ENCODE measurements at places on chromosomes 5 and 9.
A peak's percentile ranks its signal among the peaks of the same experiment; 100 is the strongest.

- DNase-seq: no peak
These were observed 142.1 kb upstream of the CCDC152 start for GRCh38 chr5:42614509-42614908.

DNA sequence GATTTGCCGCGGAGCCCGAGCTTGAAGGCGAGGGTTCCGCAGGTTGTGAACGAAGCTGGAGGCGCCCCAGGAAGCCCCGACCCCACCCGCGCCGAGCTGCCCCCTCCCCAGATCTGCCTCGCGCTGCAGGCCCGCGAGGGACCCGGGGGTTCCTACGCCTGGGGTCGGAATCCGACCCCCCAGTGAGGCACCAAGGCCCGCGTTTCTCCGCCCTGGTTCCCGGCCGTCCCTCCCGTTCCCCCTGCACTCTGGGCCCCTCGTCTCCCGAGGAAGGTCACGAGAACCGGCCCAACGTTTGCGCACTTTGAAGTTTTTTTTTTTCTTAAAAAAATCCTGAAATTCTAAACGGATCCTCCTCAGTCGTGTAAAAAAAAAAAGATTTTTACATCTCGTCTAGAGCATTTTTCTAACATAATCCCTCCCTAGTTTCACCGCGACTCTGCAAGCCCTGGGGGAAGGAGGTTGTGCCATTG, 880 bp upstream of the GFPT2 start:
- DNase-seq: no peak

- DNase-seq: no peak
These were observed 6.1 kb downstream of the ST6GALNAC4 start for GRCh38 chr9:127910613-127911205.

- DNase-seq: peak; percentile 33
These were observed 1.2 kb upstream of the GPBP1 start for GRCh38 chr5:57172466-57173318.

DNA sequence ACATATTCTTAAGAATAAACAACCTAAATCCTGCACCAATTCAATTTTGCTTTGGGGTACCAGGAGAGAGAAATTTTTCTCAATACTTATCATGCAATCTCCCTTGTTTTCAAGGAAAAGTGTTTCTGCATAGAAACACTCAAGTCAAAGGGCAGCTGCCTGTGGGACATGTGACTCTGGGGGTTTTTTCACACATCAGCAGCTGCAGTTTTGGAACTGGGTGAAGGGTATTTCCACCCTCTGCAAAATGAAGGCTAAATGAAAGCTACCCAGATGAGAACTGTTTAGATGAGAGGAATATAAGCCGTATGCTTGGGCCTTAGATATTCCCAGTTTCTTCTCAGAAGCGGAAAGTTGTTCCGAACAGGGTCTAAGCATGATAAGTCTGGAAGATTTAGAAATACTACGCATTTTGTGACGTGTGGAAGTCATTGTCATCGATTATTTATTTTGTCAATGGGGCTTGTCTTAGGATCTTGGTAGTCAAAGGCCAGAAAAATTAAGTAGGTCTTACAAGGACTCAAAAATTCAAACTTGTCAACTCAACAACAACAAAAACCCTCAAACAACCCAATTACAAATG, 64.3 kb upstream of the BOD1 start:
- DNase-seq: no peak

GRCh38 chr5:39368116-39368515, 3.8 kb upstream of the C9 start:
- DNase-seq: no peak

- no peak for DNase-seq
These were observed 75.1 kb upstream of the SMIM23 start for GRCh38 chr5:171710451-171711024.

DNA sequence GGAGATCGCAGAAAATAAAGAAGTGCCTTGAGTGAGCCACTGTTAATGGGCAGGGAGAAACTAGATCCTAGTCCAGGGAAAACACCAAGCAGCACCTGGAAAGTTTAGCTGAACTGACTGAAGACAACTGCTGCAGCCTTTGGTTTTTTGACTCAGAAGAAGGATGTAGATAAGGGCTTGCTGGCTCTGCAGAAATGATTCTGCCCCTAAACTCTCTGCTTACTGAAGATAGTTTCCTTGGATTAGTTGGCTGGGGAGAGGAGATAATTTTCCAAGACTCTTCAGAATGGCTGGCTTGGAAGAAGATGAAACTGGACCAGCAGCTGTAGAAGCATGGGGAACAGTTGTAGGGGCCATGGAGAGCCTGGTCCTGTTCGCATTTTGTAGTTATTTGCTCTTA, 471.8 kb downstream of the KDM4C start:
- DNase-seq: no peak

- no peak for DNase-seq
These were observed 12.9 kb upstream of the ACTBL2 start for GRCh38 chr5:57495285-57496086.

DNA sequence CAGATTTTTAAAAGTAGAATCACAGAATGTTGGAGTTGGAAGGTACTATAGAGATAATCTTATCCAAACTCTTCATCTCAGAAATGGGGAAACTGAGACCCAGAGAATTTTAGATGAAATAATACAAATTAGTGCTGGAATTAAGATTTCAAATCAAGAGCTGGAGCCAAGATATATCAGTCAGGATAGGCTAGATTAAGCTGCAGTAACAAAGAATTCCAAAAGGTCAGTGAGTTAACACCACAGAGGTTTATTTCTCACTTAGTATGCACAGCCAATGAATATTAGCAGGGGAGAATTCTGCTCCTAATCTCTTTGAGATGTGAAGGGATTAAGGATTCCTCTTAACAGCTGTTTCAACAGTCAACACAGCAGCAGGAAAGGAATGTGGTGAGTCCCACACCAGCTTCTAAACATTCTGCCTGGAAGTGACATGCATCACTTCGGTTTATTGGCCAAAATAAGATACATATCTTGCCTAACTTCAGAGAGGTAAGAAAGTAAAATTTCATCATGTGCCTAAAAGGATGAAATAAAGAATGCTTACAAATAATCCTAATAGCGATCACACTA, 136.8 kb downstream of the FRMD3 start:
- no peak for DNase-seq

DNA sequence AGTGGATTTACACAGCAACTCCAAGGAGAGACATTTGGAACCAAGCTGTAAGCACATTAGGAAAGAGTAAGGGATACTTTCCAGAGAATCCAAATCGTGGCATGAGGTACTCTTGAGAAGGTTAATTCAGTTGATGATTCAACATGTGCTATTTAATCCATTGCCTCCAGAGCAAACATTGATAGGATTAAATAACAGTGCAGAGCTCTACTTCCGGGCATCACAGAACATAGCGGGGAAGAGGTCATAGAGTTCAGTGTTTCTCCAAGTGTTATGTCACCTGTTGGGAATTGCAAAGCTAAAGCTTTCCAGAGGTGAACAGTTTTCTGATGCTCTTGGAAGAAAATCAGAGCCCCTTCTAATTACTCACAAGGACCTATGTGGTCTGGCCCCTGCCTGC, 127.5 kb downstream of the PPP2R2B start:
- peak; percentile 11 for DNase-seq

- no peak for DNase-seq
These were observed 64.5 kb downstream of the PAM start for GRCh38 chr5:102819634-102820033.

- DNase-seq: peak; percentile 64
These were observed 943 bp downstream of the GALNT12 start for GRCh38 chr9:98808411-98808815.

- DNase-seq: no peak
These were observed 17.4 kb downstream of the NRG2 start for GRCh38 chr5:140025736-140026135.

GRCh38 chr9:91795598-91796241, 154.3 kb downstream of the ROR2 start:
- DNase-seq: no peak

- no peak for DNase-seq
These were observed 6.8 kb upstream of the IFNA5 start for GRCh38 chr9:21311889-21312288.

DNA sequence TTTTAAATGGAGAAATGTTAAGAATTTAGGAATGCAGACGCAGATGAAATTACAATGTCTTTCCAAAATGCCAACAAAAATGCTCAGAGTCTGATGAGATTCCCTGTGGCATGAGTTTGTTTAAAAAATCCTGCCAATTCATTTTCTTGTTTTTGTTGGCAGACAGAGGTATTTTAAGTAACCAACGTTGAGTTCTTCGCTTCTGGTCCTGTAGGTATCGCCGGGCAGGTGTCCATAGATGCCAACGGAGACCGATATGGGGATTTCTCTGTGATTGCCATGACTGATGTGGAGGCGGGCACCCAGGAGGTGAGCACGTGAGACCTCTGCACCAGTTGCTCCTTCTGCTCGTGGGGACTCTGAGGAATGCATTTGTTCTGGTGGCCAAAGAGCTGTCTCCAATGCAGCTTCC, 69.4 kb downstream of the NPR3 start:
- no peak for DNase-seq

DNA sequence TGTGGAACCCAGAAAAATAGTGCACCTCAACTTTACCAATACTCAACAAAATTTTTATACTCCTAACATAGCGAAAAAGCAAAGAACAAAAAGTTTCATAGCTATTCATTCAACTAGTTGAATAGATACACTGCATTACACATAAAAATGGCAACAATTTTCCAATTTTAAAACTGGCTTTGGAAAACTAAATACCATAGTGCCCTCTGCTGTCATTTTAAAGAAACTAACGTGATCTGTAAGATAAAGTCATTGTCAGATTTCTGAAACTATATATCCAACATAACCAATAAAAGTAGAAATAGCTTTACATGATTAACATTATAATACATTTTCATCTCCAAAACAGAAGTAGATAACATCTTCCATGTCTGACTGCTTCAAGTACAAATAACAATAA, 31.6 kb downstream of the DTWD2 start:
- no peak for DNase-seq

GRCh38 chr5:160491438-160491837, 69.8 kb downstream of the PTTG1 start:
- no peak for DNase-seq

DNA sequence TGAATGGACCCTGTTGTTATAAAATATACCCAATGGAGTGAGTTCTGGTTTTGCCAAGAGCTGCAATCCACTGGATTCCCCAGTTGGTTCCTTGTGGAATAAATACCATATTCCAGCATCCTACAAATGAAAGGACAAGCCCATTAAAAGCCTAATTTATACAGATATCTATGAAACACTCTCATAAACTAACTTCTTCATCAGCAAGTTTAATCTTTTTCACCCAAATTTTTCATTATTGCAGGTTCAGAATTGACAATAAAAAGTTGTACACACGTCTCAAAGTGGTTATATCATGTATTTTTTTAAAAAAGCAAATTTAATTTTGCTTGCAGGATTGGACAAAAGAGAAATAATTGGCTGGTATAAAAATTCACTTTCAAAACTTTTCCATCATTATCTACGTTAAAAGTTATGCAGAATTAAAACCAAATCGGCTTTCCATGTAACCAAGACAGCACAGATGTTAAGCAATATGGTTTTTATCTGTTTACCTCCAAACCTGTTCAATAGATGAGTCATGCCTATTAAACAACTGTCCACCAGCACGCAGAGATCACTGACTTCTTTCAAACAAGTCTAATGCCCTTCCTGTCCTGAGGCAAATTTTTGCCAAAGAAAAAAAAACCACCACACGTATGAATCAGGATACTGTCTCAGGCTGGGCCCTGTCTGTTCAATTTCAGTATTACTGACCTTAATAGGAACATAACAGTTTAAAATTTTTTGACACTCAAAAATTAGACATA, 42.5 kb downstream of the CEMIP2 start:
- peak; percentile 21 for DNase-seq

DNA sequence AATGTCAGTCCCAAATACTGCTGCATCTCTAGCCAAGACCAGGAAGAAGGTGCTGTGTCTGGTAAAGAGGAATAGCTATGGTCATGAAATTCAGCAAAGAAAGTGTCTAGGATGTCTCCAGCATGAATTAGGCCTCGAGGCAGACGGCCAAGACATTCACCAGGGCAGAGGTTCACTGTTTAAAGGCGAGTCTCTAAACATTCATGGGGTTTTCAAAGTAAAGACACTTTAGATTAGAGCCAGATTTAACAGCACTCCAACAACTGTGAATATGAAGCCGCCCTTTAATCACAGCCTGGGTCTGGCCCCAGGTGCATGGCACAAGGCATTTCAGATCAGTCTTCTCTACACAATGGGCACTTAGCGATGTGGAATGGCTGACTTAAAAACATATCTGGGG, 95.0 kb downstream of the ANKH start:
- DNase-seq: no peak

GRCh38 chr9:99224445-99224844, 2.4 kb downstream of the SEC61B start:
- DNase-seq: no peak

- no peak for DNase-seq
These were observed 521.3 kb downstream of the KCTD16 start for GRCh38 chr5:144691936-144692335.

DNA sequence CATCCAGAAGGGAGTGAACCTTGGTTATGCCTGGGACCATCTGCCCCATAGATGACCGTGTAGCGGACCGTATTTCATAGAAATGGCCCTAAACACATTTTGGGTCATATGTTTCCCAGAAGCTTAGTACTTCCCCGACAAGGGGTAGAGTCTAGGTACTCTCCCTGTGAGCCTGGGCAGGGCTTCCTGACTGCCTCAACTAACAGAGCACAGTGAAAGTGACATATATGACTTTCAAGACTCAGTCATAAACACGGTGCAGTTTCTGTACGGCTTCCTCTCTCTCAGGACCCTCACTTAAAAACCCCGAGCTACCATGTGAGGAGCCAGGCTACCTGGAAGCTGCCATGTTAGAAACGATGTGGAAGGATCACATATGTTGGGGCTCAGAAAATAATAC, 20.9 kb downstream of the C9orf57 start:
- no peak for DNase-seq

- DNase-seq: no peak
These were observed 48.3 kb upstream of the POU4F3 start for GRCh38 chr5:146290318-146290717.

DNA sequence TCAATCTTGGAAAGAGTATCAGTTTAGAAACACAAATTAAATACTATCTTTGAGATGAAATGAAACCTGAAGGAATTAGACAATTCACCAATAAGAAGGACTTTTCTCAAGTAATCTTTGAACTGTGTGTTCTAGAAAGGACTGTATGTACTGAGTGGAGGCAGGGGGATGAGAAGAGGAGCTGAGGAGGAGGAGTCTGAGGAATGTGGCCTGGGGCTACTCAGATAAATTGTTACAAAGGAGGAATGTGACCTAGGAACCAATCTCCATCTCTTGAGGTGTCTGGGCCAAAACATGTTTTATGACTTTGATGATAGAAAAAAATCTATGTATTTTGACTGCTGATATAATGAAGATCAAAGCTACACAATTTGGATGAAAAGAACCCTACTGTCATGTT, 124.3 kb upstream of the ANKRD55 start:
- no peak for DNase-seq

GRCh38 chr9:126510564-126510963, 103.2 kb upstream of the LMX1B start:
- no peak for DNase-seq

GRCh38 chr5:135356522-135357318, 42.3 kb downstream of the MACROH2A1 start:
- DNase-seq: no peak

GRCh38 chr5:31300501-31300900, 107.0 kb downstream of the CDH6 start:
- DNase-seq: no peak

- no peak for DNase-seq
These were observed 83.9 kb downstream of the NDFIP1 start for GRCh38 chr5:142192286-142193113.

- peak; percentile 29 for DNase-seq
These were observed 334.4 kb downstream of the KCTD16 start for GRCh38 chr5:144504929-144505577.

GRCh38 chr5:173764332-173765028, 123.7 kb upstream of the CPEB4 start:
- peak; percentile 23 for DNase-seq

- DNase-seq: no peak
These were observed 3.6 kb upstream of the ARAP3 start for GRCh38 chr5:141685591-141685990.

Measured in NCI-H146 (cell line).